ENCODE measurements at places on chromosomes 6 and 20.
A peak's percentile ranks its signal among the peaks of the same experiment; 100 is the strongest.

- no peak for DNase-seq
Observed at GRCh38 chr6:21845018-21845417, 251.5 kb downstream of the SOX4 start.

DNA sequence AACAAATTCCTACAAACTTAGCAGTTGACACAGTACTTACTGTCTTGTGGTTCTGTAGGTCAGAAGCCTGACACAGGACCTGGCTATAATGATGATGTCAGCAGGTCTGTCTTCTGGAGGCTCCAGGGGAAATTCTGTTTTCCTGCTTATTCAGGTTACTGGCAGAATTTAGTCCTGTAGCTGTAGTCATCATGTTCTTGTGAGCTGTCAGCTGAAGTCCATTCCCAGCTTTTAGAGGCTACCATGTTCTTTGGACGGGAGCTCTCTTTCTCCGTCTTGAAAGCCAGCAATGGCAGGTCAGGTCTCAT, 99.2 kb downstream of the HIVEP1 start:
- no peak for DNase-seq

GRCh38 chr6:139175389-139175948, 40.6 kb downstream of the HECA start:
- DNase-seq, result no peak

GRCh38 chr20:48604936-48605335, 222.9 kb downstream of the PREX1 start:
- DNase-seq, result no peak

DNA sequence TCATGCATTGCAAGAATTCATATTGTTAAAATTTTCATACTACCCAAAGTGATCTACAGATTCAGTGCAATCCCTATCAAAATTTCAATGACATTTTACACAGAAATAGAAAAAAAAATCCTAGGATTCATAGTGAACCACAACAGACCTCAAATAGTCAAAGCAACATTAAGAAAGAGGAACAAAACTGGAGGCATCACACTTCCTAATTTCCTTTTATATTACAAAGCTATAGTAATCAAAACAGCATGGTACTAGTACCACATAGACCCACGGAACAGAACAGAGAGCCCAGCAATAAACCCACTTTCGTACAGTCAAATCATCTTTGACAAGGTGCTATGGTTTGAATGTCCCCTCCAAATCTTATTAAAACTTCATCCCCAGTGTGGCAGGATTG, 39.7 kb downstream of the NTSR1 start:
- DNase-seq, result no peak

GRCh38 chr20:45426320-45427016, 10.5 kb downstream of the PIGT start:
- DNase-seq, result no peak

DNA sequence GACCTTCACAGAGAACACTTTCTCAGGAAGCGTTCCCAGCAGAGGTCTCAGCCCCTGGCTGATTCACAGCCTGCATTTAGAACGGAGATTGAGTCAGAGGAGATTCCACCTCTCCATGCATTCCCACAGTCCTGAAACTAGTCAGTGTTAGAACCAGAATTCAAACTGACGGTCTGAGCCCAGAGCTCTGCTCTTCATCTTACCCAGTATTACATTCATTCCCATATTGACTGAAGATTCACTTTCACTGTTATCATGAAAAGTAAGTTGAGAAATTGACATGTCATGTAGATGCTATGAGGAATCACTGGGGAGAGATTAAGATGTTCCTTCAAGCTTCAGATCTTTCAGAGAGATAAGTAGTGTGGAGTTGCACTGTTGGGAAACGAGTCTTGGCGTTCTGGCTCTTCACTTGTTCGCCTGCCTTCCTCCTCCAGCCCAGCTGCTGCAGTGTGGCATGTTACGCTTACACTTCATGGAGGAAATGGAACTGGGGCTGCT, 28.3 kb downstream of the MAS1 start:
- peak; percentile 30 for DNase-seq

DNA sequence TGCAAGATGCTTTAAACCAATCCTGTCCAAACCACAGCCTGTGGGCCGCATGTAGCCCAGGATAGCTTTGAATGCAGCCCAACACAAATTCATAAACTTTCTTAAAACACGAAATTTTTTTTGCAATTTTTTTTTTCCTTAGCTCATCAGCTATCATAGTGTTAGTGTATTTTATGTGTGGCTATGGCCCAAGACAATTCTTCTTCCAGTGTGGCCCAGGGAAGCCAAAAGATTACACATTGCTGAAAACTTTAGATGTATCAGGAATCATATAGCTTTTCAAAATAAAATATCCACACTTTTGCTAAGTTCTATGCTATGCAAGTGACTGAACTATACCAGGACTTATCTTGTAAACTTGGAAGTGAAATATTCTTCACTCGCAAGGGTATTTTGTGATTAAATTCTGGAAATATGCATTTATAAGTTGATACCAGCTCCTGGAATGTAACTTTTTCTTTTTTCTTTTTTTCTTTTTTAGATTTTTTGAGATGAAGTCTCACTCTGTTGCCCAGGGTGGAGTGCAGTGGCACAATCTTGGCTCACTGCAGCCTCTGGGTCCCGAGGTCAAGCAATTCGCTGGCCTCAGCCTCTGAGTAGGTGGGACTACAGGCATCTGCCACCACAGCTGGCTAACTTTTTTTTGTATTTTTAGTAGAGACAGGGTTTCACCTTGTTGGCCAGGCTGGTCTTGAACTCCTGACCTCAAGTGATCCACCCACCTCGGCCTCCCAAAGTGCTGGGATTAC, 49.8 kb downstream of the MTHFD1L start:
- no peak for DNase-seq

GRCh38 chr6:6969761-6970223, 138.0 kb upstream of the RREB1 start:
- DNase-seq, result peak; percentile 93

DNA sequence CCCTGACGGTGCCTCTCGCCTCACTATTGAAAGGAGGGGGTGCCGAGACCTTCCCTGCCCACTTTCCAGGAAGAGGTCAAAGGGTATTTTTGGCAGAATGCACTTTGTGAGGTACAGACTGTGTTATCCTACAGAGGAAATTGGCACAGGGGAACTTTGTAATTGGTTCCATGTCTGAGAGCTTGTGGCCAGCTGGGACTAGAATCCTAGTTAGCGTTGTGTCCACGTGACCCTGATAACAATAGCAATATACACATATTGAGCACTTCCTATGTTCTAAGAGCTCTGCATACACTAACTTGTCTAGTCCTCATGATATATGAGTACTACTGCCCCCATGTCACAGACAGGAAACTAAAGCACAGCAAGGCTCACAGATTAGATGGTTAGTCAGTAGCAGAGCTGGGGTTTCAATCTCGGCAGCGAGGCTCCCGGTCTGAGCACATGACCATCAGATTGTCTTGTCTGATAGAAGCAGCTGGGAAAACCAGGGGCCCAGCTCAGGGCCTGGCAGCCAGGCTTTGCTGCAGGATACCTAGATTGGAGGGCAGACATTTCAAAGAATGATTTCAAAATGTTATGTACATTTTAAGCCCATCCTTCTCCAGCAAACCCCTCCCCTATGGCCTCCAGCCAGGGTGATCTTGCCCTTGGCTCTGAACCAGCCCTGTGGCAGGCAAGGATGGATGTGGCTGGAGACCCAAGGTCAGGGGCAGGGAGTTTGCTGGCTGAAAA, 1.4 kb downstream of the MAPK13 start:
- DNase-seq, result peak; percentile 14

- peak; percentile 39 for DNase-seq
Observed at GRCh38 chr6:169725125-169726048, 1.1 kb upstream of the PHF10 start.

DNA sequence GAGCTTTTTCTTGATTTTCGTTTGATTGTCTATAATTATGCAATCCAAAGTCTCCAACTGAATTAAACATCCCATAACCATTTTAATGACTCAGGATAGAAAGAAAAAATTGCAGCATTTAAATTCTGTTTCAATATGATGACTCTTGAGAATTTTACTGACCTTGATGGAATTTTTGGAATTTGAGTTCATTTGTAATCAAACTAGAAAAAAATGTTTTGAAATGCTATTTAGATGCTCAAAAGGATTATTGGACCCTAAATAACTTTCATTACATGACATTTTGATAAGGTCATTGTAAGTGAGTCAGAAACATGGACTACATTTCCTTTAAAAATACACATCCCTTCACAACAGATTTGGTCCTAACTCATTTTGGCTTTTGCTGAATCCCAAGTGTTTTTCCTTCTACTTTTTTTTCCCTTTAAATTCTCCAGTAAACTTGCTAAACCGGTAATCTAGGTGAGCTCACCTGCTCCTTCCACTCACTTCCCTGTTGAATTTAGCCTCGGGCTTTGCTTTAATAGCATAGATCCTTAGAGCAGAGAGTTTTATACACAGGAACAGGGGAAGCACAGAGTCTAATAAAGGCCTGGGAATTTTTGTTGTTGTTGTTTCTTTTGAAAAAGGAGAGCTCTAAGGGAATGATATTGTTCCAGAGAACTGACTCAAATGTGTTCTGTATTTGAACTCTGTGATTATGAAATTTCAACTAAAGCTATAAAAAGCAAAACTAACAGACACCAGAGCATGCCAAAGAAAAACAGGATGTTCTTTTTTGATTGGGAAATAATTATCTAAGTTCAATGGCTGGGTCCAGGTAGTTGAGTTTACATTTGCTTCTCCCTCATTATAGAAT, 1088.2 kb upstream of the CITED2 start:
- peak; percentile 96 for DNase-seq

GRCh38 chr6:30360139-30360538, 15.2 kb downstream of the RPP21 start:
- DNase-seq, result no peak

- peak; percentile 28 for DNase-seq
Observed at GRCh38 chr6:39044181-39044580, 4.4 kb upstream of the GLP1R start.

DNA sequence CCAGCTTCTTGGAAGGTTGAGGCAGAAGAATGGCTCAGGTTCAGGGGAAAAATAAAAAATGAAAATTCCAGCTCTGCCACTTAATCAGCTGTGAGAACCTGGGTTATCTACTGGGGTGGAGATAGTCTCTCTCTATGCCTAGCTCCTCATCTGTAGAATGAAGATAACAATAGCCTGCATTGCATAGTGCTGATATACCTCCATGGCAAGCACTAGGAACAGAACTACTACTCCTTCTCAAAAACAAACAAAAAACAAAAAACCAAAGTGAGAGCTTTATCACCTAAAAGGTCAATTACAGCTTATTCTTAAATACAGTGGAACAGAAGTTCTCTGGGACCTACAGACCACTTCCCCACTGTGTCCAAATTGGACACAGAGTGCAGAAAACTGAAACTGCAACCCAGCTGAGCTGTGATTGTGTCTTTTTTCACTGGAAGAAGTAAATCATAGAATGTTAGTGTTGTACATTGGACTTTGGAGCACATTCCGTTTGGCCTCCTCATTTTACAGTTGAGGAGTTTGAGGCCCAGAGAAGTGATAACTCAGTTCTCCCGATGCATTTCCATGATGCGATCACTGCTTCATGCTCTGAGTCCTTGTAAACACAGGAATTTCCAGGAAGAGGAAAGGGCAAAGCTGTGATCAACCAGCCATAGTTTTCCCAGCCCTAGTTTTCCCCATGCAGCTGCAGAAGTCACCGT, 23.3 kb downstream of the MTFR2 start:
- DNase-seq, result no peak

DNA sequence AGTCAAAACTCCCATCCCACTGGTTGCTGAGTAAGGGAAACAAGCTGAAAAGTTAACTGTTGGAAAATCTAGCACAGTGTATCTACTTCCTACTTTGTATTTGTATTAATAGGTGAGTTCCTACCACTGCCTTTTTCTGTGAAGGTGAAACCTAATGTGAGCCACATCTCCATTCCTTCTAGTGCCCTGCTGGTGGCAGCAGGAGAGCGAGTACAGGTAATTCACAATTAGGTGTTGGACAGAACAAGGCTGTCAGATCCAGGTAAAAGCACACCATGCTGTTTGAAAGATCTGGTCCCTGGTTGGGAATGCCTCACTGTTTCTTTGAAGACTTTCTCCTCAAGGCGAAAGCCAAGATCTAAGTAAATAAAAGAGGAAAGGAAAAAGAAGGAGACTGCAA, 528.4 kb downstream of the PKHD1 start:
- DNase-seq, result peak; percentile 58

DNA sequence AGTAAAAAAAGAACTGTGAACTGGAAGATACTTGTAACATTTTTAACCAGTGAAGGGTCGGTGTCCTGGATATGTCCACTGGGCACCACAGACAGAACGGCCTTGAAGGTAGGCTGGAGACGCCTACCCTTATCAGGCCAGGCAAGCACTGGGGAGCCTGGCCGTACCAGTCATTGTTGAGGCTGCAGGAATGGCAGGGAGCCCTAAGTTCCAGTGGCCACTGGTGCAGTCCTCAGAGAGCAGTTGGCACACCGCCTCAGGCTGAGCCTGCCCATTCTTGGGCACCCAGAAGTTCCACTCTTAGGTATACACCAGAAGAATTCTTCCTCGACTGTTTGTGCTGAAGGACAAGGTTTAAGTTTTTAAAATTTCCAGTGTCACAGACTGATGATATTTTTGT, 20.5 kb downstream of the DNAJC5 start:
- no peak for DNase-seq

DNA sequence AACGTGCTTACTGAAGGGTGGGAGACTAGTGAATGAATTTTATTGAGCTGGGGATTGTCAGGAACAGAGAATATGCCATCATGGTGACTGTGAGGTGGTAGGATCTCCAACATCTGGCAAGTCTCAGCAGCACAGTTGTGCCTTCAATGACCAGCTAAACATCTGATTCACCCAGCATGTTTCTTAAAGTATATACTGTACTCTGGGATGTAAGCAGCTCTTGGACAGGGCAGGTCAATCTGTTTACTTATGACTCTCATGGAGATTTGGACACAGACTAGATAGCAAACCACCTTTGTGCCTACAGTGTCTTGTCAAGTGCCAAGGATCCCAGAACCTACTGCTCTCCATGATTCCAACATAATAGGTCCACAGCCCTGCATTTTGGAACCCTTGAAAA, 801.0 kb upstream of the CITED2 start:
- peak; percentile 5 for DNase-seq

DNA sequence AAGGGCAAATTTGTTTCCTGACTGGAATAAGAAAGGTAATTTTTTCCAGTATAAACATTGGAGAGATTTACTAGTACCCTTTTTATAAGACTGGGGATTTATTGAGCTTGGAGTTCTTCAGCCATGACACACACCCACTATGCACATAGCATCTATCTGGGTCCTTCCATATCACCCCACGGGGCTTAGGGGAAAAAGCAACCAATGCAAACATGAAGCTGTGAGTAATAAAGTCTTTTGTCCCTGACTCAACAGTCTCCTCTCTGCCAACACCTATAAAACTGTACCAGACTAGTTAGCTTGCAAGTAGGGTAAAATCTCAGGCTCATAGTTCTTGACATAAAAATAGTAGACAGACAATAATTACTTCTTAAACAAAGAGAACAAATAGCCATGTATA, 23.4 kb downstream of the COL21A1 start:
- DNase-seq, result peak; percentile 87

GRCh38 chr6:170404697-170405096, 98.1 kb downstream of the FAM120B start:
- DNase-seq, result no peak

Measured in epithelial cell of esophagus (primary cell).